Esophagus squamous epithelium (tissue), 5 donors: ENCODE measurements at places on chromosomes 5 and 9.

- no peak for DNase-seq
Measured at GRCh38 chr5:52801329-52801728, 13.6 kb downstream of the ITGA1 start.

GRCh38 chr5:132298298-132299212 is 4.4 kb downstream of the SLC22A4 start:
- DNase-seq, result no peak

GRCh38 chr9:4850603-4851310 is 58.0 kb downstream of the RCL1 start:
- no peak for DNase-seq

DNA sequence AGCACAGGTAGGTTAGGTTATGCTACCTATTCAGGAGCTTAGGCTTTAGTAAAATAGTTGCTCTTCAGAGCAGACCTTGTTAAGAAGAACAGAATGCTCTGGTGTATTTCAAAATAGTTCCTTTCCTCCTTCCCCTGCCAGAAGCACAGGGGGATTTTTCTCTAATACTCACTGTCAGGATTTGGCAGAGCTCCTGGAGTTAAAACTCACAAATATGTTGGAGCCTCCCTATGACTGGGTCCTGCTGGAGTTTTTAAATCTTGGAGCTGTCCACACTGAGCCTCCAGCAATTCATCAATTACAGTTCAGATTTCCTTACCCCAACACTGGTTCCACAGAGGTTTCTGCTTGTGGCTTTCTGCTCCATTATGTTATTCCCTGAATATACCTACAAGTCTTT is 1233.8 kb upstream of the WWC1 start:
- DNase-seq, result no peak

DNA sequence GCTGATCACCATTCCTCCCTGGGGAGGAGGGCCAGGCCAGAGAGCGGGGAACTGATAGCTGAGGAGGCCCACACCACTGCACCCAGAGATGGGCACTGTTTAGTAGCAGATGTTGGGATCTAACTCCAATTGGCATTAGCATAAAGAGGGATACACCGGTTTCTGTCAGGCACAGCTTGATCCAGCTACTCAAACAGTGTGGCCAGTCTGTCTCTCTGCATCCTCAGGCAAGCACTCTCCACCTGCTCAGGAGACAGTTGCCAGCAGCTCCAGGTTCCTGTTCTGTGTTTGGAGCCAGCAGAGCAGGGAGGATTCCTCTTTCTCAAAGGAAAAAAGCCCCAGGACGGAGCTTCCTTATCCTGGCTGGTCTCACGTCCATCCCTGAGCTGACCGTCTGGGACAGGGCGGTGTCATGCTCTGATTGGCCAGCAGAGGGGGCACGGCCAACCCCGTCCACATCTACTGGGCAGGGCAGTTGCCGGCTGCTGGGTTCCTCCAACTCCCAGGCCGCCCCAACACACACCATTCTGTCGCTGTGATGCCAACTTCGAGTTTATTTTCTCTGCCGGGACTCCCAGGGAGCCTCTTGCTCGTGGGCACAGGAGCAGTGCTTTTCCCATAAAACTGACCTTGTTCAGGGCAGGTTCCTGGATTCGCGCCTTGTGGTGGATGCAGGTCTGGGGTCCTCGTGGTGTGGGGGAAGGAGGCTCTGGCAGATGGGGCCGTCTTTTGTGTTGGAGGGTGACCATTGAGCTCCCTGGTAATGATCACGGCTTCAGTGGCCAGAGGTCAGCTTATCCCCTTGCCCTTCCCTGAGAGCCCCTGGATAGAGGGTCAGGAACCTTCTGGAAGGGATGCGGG is 47.9 kb downstream of the COL5A1 start:
- no peak for DNase-seq

DNA sequence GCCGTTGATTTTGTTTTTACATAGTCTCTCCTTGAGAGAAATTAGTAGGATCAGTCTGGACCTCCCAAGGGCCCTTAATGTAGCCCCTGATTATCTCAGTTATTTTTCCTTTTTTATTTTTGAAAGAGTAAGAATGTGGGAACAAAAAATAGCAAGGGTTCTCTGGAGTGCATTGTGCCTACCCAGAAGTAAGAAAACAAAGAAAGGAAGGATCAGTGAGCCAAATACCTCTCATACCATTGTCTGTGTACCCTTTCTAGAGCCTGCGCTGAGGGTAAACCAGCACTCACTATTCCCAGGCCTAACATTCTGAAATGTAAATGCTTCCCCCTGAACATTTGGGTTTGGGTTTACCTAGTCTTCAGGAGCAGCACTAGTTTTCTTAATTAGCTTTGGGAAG is 213.0 kb upstream of the TARS1 start:
- no peak for DNase-seq

DNA sequence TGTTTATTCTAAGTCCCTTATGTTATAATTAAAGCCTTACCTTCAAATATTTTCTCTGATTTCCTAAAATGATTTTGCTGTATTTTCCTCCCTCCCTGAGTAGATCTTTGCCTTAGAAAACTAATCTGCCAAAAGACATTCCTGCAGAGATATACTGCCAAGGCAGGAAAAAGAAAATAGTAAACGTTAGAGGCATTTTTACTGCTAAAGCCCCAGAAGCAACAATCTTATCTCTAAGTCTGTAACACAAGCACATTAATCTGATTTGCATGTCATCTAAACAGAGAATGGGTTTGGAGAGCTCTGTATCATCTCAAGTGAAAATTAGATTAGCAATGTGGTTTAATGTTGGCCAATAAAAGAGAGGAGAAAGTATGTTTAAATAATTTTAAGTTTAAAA is 847.7 kb downstream of the MAT2B start:
- no peak for DNase-seq

GRCh38 chr9:98539954-98540353 is 168.8 kb downstream of the GABBR2 start:
- no peak for DNase-seq

- DNase-seq, result no peak
Measured at GRCh38 chr9:19785230-19785629, 3.6 kb downstream of the SLC24A2 start.

GRCh38 chr5:151115272-151115905 is 34.6 kb upstream of the TNIP1 start:
- no peak for DNase-seq

DNA sequence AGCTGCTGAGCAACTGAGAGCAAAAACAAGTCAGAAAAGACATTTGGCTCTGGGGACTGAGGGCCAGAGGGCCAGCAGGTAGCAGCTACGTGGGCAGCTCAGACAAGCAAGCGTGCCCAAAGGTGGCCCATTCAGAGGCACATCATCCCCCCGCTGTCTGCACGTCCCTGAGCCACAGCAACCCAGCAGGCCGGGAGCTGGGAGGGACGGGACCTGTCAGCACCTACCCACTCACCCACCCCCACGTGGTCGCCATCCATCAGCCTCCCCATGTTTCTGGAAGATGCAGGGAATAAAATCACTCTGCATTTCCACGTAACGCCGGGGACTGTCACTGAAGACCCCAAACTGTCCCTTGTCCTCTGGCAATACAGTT is 167.8 kb downstream of the COL23A1 start:
- DNase-seq, result no peak

- no peak for DNase-seq
Measured at GRCh38 chr9:137832830-137833590, 44.6 kb upstream of the CACNA1B start.

GRCh38 chr9:89890326-89890980 is 285.6 kb downstream of the GADD45G start:
- no peak for DNase-seq

DNA sequence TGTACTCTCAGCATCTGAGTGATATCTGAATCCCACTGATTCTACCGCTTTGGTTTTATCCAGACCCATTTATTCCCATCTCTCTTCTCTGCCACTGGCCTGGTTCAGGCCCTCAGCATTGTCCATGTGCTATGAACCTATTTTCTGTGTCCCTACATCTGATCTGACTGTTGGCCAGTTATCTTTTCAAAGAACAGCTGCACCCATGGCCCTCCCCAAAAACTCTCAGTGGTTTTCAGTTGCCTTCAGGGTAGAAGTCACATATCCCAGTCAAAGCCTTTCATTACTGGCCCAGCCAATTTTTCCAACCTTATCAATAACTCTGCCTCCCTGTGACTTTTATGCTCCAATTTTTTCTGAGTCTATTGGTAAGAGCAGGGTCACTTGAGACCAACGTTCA is 297.0 kb downstream of the TRIM32 start:
- DNase-seq, result no peak
